ENCODE measurements at places on chromosomes 4 and X.
A peak's percentile ranks its signal among the peaks of the same experiment; 100 is the strongest.

DNA sequence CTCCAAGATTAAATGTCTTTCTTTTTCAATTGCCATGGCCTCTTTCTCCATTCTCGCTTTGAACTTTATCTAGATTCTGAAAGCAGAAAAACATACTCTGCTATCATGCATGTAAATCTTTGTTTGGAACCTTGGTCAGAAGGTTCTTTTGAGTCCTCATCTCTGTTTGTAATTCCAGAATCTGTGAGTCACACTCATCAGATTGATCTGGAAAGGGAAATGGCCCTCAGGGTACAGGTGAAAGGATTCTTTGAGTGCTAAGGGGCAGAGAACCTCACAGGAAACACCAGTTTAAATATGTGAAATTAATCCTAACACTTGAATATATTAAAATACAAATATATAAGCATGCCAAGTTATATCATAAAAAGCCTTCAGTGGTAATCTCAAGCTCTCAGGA is 211.0 kb upstream of the ADGRL3 start:
- DNase-seq: no peak

- no peak for DNase-seq
These were observed 2136.2 kb upstream of the TENM3 start for GRCh38 chr4:180106997-180107396.

DNA sequence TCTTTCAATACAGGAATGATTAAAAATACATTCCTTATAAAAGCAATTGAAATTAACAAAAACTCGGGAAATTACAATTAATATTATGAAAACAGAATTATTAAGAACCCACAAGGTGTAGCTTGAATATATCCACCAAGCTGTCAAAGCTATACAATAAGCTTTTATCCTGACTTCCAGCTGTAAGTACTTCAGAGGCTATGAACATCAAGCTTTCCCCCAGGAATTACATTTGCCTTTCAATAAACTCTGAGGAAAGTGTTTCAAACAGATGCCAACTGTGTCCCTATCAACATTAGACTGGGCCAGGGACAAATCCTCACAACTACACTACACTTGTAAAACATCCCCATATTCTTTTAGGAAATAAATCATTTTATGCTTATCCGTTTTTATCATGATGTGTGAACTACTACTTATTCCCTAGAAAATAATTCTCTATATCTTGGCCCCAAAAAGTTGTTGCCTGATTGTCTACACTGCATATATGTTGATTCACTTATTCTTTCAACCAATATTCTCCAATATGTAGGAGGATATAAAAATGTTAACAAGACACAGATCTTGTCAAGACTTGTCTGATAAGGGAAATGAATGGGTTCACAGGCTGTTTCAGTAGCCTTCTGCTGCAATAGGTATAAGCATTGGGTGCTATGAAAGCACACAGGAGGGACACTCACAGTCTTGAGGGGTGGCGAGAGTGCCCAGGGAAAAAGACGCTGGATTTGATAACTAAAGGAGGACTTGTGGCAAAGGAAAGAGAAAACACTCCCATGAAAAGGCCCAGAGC is 494.1 kb downstream of the CENPC start:
- no peak for DNase-seq

DNA sequence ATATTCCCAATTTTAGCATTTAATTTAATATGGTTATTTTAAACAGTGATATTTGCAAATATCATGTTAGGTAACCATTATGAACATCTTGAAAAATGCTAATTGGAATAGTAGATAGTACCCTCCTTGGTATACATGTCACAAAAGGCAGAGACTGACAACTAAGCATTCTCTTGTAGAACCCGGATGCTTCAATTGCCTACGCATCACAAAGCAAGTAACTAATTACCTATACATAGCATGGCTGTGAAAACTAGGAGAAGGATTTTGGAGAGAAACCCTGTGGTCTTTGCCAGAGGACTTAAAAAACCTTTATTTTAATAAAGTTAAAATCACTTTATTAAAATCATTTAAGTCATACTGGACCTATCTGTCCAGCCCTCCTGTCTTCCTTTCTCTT is 764.1 kb upstream of the TENM3 start:
- DNase-seq: no peak

GRCh38 chr4:144962300-144962699 is 135.7 kb downstream of the ANAPC10 start:
- no peak for DNase-seq

- DNase-seq: peak; percentile 48
These were observed 73.0 kb downstream of the FAT4 start for GRCh38 chr4:125387770-125388169.

DNA sequence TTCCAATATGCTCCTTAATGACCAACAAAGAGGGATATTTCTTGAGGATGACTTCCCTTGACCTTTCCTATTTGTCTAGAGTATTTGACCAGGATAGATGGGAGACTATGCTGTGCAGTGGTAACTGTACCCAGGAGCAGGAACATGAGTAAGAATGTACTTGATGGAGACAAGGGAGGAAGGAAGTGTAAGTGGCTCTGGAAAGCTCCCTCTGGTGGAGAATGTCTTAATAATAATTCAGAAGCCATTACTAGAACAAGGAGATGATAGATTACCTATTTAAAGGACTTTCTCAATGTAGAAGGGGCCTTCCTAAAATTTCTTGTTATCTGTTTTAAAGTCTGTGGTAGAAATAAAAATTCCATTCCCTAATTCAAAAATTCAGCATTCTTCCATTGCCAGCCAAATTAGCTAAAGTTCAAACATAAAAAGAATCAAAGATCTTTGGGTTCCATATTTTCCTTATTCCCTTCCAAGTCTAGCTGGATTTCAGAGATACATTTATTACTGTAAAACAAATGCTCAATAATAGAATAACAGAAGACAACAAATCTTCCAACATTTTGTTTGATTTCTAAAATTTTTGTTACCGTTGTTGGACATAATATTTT is 83.8 kb downstream of the GRID2 start:
- DNase-seq: peak; percentile 26

DNA sequence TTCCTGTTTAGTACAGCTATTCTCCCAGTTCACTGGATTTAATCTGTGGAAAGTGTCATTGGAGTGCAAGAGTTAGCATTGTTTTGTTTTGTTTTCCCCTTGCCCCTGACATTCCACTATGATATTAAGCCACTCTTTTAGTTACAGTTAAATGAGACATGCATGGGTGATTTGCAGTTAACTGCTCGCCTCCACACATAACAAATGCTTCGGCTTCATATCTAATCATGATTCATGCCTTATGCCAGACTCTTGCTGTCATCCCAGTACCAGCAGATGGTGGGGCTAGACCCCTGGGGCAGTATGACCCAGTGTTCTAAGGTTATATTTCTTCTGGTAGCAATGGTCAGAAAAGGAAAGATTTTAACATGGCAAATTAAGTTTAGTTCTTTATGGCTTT is 80.1 kb downstream of the RAP1GDS1 start:
- DNase-seq: peak; percentile 41

GRCh38 chr4:185138161-185138560 is 4.9 kb upstream of the SLC25A4 start:
- no peak for DNase-seq

GRCh38 chr4:77347351-77347966 is 190.5 kb downstream of the CCNG2 start:
- no peak for DNase-seq

DNA sequence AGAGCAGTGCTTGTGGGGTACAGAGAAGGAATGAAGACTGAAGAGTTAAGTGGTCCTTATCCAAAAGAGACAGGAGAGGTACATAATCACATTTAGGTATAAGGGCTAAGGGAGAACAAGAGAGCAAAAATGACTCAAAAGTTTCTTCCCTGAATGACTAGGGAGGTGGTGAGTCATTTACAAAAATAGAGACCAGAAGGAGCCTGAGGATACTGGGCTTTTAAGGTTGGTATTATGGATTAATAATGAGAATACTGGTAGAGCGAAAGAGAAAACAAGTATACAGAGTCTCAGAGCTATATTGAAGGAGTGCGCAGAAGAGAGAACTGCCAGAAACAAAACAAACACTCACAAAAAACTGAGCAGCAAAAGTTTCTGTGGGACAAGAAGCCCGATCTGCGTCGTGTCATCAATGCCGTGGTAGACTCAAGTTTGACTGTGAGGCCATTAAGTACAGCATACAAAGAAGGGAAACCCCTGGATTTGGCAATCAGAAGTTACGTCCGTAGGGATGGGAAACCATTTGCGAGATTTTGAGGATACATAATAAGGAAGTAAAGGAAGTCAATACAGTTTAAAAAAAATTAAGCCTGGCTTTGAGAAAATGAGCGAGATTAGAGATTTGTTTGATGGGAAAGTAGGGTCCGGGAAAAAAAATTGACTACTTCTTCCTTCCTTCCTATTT is 129.1 kb upstream of the STIM2 start:
- no peak for DNase-seq

- DNase-seq: no peak
These were observed 41.6 kb downstream of the TRPC5OS start for GRCh38 chrX:111917591-111917990.

DNA sequence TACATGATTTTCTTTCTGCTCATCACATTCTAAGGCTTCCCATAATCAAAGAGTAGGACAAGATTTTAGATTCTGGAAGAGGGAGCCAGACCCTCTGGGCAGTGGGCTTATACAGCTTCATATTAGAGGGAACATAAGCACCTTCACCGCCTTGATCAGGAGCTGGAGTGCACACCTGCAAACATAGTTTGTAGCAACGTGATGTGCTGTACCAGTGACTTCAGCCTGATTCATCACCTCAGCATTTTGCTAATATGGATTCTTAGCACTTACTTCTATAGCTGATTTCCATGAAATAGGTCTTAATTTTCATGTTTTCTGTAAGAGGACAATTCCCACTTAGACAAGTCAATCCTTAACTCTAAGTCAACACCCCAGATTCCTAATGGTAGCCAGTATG is 36.7 kb downstream of the PCDH18 start:
- DNase-seq: no peak

GRCh38 chr4:144655491-144655890 is 9.5 kb downstream of the HHIP start:
- no peak for DNase-seq

- DNase-seq: peak; percentile 12
These were observed 1026.9 kb upstream of the SLIT2 start for GRCh38 chr4:19224820-19225219.

- peak; percentile 56 for DNase-seq
These were observed 1008.5 kb upstream of the LCORL start for GRCh38 chr4:19030048-19030447.

GRCh38 chr4:100360211-100360610 is 157.6 kb downstream of the EMCN start:
- DNase-seq: no peak

GRCh38 chrX:43743100-43743822 is 87.2 kb downstream of the MAOA start:
- no peak for DNase-seq

GRCh38 chrX:21946925-21947641 is 6.6 kb downstream of the SMS start:
- peak; percentile 57 for DNase-seq

DNA sequence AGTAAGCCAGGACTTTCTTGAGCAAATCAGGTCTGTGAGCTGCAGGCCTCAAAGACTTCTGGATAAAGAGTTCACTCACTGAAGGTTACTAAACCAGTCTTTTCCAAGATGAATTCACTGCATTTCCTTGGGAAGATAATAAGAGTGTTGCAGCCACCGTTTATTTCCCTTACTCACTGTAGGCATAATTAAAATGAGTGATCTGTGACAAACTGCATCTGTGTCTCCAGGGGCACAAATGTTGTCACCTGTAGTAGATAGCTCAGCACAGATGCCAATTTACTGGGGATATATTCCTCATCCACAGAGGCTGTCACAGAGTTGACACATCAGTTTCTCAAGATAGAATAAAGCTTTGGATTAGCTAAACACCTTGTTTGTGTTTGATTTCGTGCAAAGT is 580.2 kb downstream of the SPRY1 start:
- DNase-seq: no peak

DNA sequence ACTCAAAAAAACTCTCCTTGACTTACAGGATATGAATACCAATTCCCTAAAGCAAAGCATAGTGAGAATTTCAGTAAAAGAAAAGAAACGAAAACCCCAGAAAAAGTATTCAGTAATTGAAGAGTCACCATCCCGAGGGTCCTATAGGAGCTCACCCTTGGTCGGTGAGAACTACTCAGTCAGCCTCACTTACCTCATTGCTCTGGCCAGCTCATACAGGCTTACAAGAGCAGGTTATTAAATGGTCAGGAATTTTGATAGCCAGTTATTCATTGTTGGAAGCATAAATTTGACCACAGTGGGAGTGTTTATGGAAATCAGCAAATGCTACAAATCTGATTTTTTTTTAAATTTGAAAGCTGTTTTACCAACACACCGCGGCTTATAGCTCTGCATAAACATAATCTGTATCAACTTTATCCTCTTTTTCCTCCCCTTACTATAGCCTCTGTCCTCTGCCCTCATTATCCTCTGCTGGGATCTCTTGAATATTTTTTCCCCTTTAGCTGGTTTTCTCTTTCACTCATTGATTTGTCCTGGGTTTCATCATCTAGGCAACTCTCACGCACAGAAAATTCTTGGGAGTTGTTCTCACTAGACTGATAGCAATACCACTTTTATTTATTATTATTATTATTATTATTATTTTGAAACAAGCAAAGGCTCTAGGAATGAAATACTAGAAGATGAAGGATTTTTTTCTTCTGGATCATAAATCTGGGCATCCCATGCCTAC is 11.0 kb upstream of the CXCL2 start:
- peak; percentile 90 for DNase-seq

DNA sequence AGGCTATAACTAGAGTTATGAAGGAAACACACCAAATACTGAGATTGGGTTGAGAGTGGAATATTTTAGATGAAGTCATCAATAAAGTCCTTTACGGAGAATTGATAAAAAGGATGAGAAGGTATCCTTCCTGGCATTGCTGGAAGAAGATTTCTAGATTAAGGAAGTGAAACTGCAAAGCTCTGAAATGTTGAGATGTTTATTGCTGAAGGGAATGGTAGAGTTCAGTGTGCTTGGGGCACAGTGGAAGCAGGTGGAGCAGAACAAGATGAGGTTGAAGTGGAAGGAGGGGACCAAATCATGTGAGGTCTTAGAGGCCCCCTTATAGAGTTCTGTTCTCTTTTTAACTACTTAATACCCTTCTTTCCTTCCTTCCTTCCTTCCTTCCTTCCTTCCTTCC is 848.5 kb downstream of the RAB28 start:
- no peak for DNase-seq

- DNase-seq: no peak
These were observed 22.7 kb downstream of the INTS6L start for GRCh38 chrX:135543172-135543571.

DNA sequence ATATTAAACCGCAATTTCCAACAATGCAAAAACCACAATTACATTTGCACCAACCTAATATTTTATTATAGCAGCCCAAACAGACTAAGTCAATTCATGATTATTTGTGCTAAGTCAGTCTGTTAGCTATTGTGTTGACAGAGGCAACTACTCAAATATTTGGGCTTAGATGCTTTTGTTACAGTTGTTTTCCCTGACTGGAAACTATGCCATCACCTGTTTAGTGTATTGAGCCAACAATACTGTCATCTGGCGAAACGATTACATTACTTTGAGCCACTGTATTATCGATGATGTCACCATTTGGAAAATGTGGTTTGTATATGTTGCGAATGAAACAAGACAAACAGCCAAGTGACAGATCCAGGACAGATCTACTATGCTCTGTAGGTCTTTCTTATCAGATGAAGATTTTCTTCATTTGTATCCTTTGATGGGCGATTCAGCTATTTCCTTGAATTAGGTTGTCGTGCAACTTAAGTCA is 38.7 kb upstream of the INTS6L start:
- DNase-seq: no peak
